Sigmoid colon (tissue), 7 donors: ENCODE measurements at places on chromosomes 3 and 15. TPM values are rescaled to one million over a fixed set of nuclear protein-coding genes. Genes with fewer than 3 reads are reported as not detected.

DNA sequence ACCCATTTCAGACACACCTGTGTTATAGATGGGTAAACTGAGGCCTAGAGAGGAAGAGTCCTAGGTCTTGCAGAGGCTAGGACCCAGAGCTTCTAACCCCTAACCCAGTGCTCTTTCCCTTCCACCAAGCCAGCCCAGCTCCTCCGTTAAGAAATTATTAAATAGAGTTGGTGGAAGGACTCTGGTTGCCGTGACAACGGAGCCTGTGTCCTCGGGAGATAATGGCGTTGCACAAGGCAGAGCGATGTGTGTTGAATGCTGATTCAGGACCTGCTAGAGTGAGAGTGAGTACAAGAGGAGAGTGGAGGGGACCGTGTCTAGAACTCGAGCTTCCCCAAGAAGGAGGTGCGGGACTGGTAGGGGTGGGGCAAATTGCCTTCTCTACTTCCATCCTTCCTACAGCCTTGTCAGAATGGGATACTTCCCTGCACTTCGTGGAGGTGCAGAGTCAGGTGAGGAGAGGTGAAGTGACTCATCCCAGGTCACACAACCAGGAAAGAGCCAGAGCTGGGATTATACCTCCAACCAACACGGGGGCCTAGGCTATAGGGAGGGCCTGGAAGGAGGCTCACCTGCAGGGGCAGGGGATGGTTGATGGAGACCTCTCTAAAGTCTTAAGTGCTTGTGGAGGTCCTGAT, 8.6 kb downstream of the SLC6A1 start:
- no peak for DNase-seq

- no peak for DNase-seq
Measured at GRCh38 chr3:127959873-127960272, 44.8 kb downstream of the KBTBD12 start.

The TNNC1 gene
- total RNA-seq, result not detected

The SMCO1 gene
- total RNA-seq, result not detected

The GOLGA6L7 gene
- not detected for total RNA-seq

DNA sequence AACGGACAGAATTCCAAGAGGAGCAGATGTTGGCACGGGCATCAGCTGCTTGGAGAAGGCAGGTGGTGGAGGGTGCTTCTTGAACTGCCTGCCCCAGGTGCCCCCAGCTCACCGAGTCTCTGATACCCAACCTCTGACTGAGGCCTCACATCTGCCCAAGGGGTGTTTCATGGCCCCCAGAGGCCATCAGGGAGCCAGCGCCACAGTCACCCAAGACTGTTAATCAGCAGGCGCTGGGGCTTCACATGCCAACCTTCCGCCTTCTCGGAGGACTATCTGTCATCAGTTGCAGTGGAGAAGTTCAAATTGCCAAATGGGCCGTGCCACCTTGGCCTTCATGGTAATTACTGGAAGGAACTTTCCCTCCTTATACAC, 61.9 kb upstream of the SLC6A1 start:
- DNase-seq, result no peak

The DNAH12 gene
- 0.28 TPM for total RNA-seq

DNA sequence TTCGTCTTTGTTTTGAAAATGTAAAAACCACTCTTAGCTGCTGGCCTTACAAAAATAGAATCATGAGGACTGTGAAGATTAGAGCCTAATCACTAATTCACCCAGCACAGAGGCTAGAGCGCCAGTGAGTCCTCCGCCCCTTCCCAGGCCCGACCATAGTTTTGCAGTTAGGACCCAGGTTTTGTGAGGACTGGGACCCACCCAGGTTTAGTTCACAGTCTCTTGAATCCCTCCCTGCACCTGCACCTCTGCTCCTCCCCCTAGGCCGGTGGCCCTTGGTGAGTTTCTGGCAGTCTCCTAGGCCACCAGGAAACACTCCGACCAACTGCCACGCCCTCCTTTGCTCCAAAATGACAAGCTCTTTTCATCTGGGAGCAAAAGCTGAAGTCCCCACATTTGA, 136.0 kb upstream of the CCDC54 start:
- DNase-seq, result no peak

GRCh38 chr3:12536423-12536822, 8.9 kb downstream of the MKRN2OS start:
- no peak for DNase-seq

DNA sequence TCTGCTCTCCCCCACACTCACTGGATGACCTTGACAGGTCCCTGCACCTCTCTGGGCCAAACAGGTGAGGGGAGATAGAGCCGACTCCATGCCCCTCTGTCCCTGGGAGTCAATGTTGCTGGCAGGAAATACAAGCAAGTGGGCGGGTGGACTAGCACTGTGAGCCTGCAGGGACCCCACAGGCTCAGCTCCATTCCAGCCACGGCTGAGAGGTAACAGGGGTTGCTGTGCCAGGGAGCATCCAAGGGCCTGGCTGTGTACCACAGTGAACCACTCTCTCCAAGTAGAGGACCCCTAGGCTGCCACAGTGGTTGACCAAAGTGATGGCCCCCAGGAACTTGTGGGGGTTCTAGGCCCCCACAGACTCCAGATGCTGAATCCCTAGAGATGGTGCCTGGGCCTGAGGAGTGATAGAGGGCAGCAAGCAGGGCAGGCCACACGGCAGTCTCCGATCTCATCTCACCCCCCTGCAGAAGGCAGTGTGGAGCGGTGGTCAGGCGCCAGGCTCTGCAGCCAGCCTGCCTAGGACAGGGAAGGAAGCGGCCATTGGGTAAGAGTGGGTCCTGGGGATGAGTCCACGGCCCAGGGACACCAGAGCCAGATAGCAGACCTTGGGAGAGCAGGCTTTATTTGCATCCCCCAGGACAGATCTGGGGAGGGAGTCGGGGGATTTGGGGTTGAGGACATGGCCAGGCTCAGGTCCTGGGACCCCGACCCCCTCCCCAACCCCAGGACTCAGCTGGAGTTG, 3.2 kb downstream of the TNNC1 start:
- DNase-seq, result no peak

The PFKFB4 gene
- total RNA-seq, result 3.3 TPM

GRCh38 chr15:92611995-92612745, 43.4 kb downstream of the FAM174B start:
- DNase-seq, result peak; percentile 59

The PLSCR2 gene
- total RNA-seq, result not detected

GRCh38 chr3:107757140-107757539, 234.4 kb downstream of the BBX start:
- DNase-seq, result no peak

The ZIC1 gene
- not detected for total RNA-seq
